Posterior cingulate gyrus (tissue), 11 donors: ENCODE measurements at places on chromosomes 4 and X.

- no peak for DNase-seq
These were observed 81.1 kb downstream of the ARAP2 start for GRCh38 chr4:36163198-36163597.

- DNase-seq: no peak
These were observed 119.5 kb upstream of the AFF2 start for GRCh38 chrX:148380650-148381561.

GRCh38 chrX:53283567-53283966 lies 2.2 kb upstream of the IQSEC2 start:
- no peak for DNase-seq

DNA sequence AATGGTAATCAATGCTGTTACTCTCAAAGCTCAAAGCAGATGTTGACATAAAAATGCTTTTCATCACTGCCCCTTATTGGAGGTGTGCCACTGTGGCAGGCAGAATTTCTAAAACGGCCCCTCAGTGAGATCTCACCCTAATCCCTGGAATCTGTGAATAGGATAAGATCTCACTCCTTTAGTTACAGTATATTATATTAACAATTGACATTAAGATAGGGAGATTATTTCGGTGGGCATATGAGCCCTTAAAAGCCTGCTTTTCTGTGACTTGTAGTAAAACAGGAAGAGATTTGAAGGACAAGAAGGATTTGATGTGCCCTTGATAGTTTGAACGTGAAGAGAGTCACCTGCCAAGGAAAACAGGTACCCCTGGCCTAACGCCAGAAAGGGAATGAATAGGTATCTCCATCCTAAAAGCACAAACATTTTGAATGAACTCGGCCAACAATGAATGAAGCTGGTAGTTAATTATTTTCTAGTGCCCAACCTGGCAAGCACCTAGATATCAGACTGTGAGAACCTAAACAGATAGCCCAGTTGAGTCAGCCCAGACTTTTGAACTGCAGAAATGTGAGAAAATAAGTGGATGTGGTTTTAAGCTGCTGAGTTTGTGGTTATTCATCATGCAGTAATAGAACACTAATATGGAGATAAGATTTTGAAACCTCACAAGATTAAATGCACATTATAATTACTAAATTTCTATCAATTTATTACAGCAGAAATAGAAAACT lies 881.6 kb downstream of the PCDH18 start:
- DNase-seq: no peak

DNA sequence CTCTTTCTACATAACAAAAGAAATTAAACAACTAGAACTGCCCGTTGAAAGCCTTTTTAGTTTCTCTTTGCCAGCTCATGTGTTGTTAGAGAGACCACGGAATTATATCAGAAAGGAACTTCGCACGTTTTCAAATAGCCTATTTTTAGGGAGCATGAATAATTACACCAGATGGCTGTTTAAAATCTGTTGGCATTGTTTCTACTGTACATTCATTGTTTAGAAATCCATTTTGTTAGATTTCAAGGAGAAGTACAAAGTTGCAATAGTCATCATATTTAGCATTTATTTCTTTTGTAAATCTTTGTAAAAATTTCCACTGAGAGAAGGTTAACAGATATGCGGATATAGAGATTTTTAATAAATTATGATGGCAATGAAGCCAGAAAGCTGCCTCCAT lies 403.0 kb upstream of the HS3ST1 start:
- no peak for DNase-seq

DNA sequence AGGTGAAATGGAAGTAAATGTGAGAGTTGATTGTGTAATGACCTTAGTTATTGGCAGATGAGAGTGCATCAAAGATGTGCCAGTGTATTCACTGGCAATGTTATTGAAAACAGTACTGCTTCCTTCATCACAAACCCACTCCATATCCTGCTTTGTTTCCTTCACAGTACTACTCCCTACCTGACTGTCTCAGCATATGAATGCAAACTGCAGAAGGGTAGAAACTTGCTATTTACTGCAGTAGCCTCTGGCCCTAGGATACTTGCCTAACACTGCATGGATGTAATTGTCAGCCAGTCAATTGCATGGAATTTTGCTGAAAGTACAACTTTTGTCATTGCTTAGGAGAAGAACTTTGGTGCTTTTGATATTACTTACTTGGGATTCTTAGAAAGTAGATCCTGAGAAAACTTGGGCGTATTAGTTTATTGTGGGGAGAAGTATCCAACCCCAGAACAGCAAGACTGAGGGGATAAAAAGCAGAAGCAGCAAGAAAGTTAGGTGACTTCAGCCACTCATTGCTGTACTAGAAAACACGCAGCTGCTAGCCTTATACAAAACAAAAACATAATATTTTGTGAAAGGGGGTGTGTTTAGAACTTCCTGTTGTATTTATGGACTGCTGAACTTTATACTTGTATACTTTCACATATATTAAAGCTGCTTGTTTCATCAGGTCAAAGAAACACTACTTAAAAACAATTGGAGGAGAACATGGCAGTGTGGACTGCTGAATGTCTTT lies 219.0 kb downstream of the CCNG2 start:
- DNase-seq: no peak

- DNase-seq: no peak
These were observed 115.9 kb downstream of the GLRA3 start for GRCh38 chr4:174713181-174713580.
